ENCODE measurements at places on chromosomes 3 and 15.

DNA sequence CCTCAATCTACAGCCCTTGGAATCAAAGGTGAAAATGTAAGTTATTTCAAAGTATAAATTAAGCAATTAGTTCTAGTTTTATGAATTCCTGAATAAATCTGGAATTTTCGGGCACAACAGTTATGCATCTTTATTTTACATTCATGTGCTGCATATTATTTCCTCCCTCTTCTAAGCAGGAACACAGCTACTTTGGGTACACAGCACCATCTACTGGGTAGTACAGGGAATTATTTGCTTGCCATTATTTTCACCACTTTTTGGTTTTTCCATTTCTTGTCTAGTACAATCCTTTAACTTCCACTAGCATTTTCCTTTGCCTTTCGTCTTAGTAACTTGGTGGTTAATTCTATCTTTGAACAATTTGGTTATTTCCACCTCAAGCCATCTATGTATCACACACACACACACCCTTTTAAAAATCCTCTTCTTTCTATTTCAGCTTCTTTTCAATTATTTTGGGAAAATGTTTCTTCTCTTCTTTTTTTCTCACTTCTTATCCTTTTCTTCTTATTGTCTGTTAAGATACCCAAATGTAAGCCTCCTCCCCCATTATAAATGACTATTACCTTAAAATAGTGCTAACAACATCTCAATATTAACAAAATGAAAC, 451.0 kb downstream of the MFSD1 start:
- DNase-seq, result no peak

- DNase-seq, result no peak
These were observed 837.5 kb downstream of the MCTP2 start for GRCh38 chr15:95068701-95069521.

GRCh38 chr3:108620250-108620649, 30.7 kb downstream of the DZIP3 start:
- no peak for DNase-seq

- DNase-seq, result no peak
These were observed 1047.2 kb downstream of the ROBO2 start for GRCh38 chr3:78087134-78087533.

DNA sequence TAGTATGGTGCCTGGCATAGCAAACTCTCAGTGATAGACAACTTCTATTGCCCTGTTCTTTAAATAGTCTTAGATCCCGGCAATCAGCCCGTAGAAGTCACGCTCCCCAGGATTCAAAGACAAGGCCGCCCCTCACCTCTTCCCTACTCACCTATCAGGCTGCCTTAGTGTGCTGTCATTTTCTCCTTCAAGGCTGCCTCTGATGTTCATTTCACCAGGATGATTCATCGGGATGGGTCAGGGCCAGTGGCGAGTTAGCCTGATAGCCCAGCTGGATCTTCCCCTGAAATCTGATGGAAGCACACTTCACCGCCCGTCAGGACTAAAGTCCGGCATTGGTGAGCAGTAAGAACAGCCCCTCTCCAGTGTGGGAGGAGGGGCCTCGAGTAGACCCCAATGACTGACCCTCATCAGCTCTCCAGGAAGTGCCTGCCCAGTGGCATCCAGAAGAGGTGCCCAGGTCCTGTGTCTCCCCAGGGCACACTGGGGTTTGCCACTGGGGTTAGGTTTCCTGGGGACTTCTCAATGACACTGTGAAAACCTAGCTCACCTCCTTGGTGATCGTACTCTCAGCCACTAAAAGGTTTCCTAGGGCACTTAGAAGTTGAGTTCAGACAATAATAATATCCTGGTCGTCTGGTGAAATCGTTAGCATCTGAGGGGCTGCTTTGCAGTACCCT, 37.5 kb downstream of the TPM1 start:
- DNase-seq, result no peak

DNA sequence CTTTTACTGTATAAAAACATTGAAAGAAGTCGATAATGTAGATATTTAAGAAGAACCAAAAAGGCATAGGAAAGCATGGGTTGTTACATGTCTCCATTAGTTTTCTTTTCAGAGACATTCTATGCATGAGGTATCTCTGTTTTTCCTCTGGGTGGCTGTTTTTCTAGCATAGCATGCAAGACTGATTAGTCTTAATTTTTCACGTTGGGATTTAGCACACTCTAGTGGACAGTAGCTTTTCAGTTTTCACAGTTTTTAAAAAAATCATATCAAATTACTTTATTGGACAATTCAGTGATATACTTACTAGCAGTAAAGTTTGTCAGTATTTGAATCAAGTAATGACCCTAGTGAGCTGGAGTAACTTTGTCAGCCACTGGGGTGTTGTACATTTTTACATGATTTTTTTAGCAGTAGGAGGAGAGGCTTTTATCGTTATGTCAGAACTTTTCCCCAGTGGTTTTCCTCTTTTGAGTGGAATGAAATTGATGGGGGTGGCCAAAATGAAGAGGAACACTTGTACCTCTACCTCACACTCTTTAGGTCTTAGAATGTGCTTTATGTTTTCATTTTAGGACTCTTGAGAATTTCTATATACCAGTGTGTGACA, 57.2 kb downstream of the SEC22A start:
- DNase-seq, result no peak

GRCh38 chr3:161305095-161305991, 66.0 kb downstream of the SPTSSB start:
- DNase-seq, result no peak

DNA sequence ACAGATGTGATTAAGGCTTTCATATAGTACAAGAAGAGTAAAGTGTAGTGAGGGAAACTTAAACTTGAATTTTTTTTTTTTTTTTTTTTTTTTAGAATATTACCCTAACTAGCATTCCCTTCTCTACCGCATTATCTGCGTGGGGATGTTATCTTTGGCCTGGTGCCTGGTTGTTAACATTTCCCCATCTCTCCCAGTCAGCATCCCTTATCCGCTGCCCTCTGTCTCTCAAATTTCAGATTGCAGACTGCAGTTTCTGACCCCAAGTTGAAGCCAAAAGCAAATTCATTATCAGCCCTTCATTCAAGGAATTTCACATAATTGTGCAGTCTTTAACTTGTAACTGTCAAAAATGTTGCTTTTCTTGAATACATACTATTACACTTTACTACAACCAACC, 353.0 kb downstream of the PLOD2 start:
- peak; percentile 60 for DNase-seq

DNA sequence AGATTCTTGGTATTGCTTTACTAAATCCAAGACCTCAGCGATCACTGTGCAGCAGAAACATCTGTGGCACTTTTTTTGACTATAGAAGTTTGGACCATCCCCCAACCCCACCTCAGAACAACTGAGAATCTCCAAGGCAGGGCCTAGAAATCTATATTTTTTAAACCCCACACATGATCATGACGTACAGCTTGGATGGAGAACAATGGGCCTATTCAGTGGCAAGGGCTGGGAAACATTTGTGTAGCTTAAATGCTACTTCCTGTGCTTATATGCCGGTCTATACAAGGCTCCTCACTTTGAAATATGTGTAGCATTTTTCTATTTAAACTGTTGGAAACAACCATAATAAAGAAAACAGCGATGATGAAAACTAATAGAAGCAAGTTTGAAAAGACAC, 55.1 kb upstream of the SPRED1 start:
- no peak for DNase-seq

GRCh38 chr3:16595778-16596177, 9.4 kb downstream of the DAZL start:
- DNase-seq, result no peak

GRCh38 chr15:44535523-44536301, 1.2 kb upstream of the EIF3J start:
- no peak for DNase-seq

- no peak for DNase-seq
These were observed 2.4 kb downstream of the VGLL4 start for GRCh38 chr3:11641316-11641682.

DNA sequence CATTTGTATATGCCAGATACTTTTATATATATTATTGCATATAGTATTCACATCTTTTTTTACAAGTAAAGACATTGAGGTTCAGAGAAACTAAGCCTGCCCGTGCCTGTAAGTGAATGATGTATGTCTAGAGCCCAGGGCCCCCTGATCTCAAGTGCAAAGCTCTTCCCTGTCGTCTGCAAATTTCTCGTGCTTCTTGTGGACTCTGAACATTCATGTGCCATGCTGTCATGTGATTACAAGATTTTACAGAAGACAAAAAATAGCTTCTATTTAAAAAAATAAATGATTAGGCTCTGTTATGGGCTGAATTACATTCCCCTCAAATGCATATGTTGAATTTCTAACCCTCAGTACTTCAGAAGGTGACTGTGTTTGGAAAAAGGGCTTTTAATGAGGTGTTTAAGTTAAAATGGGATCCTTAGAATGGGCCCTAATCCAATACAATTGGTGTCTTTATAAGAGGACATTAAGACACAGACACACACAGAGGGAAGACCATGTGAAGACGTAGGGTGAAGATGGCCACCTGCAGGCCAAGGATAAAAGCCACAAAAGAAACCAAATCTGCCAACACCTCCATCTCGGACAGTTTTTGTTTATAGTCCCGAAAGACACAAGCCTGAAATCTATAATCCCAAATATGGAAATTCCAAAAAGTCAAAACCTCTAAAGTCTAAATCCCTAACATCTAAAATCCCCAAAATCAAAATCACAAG, 3.9 kb upstream of the MASP1 start:
- no peak for DNase-seq

DNA sequence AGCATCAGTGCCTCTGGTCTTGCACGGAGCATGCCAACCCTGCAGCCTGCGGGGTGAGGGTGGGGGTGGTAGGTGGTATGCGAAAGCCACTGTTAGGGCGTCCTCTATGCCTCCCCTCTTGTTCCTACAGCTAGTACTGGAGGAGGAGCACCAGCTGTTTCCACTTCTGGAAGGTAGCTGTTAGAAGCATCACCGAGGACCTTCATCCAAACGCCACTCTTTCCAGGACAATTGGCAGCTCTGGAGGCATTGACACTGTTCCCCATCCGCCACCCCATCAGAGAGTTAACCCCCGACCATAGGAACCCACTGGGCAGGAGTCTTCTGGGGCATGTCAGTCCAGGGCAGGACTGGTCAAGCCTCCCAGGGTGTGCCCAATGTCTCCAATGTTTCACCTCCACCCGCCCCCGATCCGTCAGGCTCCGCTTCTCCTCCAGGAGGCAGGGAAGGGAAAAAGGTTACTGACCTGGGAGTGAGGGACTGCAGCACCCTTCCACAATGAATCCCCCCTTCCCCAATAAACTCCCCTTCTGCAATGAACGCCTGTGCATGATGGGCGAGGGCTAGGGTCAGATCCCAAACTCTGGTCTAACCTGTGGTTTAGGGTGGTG, 487 bp downstream of the DUOX2 start:
- DNase-seq, result no peak

GRCh38 chr15:74542166-74543042, 1.4 kb downstream of the ARID3B start:
- no peak for DNase-seq

DNA sequence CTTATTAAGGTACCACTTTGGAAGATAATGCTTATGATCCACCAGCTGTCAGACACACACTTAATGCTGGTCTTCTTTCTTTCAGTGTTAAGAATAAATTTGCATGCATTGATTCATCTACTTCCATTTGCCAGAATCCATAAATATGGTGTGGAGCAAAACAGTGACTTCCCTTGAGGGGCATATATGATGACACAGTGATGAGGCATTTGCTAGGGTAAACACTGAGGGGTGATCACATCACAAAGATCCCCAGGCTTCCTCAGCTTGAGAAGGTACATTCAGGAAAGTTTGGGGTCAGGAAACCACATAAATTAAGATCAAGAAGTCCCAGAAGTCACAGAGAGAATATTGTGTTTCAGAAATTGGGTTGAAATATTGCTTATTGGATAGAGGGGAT, 9.9 kb upstream of the ZBED2 start:
- no peak for DNase-seq

GRCh38 chr3:100697723-100698285, 11.5 kb upstream of the TFG start:
- no peak for DNase-seq

DNA sequence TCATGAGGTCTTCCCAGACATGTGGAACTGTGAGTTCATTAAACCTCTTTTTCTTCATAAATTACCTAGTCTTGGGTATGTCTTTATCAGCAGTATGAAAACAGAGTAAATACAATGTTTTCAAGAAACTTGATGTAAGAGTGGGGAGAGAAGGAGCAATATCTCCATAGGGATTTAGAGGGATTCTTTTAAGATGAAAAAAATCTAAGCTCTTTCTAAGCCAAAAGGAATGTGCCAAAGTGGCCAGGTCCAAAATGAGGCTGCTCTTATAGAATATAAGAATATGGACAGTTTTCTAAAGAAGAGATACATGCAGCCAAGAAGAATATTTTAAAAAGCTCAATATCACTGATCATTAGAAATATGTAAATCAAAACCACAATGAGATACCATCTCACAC, 23.9 kb upstream of the RYK start:
- no peak for DNase-seq

GRCh38 chr3:140505213-140505612, 172.7 kb upstream of the TRIM42 start:
- no peak for DNase-seq

- no peak for DNase-seq
These were observed 46.1 kb downstream of the FBLN2 start for GRCh38 chr3:13594991-13595421.

- DNase-seq, result no peak
These were observed 529.7 kb upstream of the IL12A start for GRCh38 chr3:159458982-159459381.

DNA sequence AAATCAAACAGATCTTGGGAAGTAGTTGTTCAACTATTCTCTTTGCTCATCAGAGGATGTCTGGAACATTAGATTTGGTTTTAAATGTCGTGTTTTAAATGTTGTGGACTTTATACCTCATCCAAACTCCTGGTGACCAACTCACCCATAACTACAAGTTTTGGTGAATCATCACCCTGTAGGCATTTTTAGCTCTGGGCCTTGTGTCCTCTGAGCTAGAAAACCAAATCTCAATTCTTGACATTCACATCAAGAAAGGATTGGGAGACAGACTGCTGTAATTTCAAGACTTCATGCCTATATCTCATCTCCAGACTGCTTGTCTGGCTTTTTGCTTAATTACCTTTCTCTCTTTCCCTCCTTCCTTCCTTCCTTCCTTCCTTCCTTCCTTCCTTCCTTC, 228.5 kb upstream of the ROBO2 start:
- DNase-seq, result no peak

DNA sequence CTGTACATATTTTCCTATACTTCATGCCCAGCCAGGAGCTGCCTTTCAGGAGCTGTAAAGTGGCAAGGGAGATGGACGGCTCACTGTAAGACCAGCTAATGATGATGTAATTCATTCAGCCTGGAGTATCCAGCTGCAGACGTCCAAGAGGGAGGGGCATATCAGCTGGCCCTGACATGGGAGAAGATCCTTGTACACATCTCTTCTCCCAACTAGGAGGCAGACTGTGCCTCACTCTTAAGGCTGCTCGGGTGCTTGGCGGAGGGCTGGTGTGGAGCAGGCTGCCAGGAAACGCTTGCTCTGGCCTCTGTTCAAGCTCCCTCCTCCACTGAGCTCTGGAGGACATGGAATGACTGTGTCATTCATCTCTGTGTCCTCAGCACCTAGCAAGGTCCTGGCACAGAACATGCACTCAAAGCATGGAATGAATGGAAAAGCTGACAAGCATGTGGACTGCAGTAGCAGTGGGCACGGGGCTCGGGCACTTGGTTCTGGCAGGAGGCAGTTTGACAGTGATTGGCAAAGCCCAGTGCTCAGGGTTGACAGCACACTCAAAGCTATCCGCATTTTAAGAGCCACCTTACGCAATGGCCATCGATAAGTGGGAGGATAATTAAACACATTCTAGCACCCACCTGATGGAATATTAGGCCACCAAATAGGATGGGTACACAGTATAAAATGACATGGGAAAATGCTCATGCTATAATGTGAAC, 72.4 kb downstream of the TBC1D2B start:
- DNase-seq, result peak; percentile 87

- DNase-seq, result no peak
These were observed 145.3 kb upstream of the IQSEC1 start for GRCh38 chr3:13218541-13218908.
